Dorsolateral prefrontal cortex (tissue), 122 donors: ENCODE measurements at places on chromosomes 2 and 18. TPM values are rescaled to one million over a fixed set of nuclear protein-coding genes. Genes with fewer than 3 reads are reported as not detected.

Gene MOCOS
- 0.38 TPM for total RNA-seq

Gene CTAGE1
- not detected for total RNA-seq

Gene SMYD1
- 1.3 TPM for total RNA-seq

Gene CHST9
- 1.3 TPM for total RNA-seq

Gene ANKRD30B
- total RNA-seq = 6.0 TPM

Gene CACNB4
- 142 TPM for total RNA-seq

Gene POTEJ
- total RNA-seq = not detected

Gene MATN3
- 1.1 TPM for total RNA-seq

Gene TUBA4B
- 0.41 TPM for total RNA-seq

DNA sequence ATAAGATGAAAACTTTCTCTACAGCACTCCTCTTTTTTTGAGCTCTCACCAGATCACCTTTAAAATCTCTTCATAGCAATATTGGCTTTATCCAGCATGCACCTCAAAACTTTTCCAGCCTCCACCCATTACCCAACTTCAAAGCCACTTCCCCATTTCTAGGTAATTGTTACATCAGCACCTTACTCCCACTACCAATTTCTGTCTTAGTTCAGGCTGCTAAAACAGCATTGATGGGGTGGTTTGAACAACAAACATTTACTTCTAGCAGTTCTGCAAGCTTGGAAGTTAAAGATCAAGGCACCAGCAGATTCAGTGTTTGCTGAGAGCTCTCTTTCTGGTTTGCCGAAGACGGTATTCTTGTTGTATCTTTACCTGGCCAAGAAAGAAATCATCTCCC lies 114.0 kb upstream of the SLC39A10 start:
- DNase-seq = no peak

- DNase-seq = no peak
Measured at GRCh38 chr2:106886916-106887758, 1.2 kb upstream of the ST6GAL2 start.

DNA sequence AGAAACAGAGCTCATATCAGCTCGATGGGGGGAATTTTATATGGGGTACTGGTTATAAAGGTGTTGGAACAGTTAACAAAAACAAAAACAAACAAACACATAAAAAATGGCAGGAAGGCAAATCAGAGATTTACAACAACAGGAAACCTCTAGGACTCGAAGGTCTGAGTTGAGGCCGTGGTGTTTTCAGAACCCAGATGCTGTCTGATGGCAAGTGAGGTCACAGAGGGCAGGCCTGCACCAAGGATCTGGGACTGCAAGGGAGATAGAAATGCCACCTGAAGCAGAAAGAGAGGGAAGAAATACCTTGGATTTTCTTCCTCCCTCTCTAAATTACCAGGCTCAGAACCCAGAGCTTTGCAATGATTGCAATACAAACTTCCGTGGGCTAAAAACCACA lies 429.5 kb downstream of the ZNF521 start:
- no peak for DNase-seq

- DNase-seq = no peak
Measured at GRCh38 chr2:88709181-88709631, 17.7 kb downstream of the RPIA start.

- DNase-seq = no peak
Measured at GRCh38 chr2:216086207-216086893, 4.6 kb downstream of the TMEM169 start.

- no peak for DNase-seq
Measured at GRCh38 chr18:71837547-71837946, 706.6 kb downstream of the CBLN2 start.

DNA sequence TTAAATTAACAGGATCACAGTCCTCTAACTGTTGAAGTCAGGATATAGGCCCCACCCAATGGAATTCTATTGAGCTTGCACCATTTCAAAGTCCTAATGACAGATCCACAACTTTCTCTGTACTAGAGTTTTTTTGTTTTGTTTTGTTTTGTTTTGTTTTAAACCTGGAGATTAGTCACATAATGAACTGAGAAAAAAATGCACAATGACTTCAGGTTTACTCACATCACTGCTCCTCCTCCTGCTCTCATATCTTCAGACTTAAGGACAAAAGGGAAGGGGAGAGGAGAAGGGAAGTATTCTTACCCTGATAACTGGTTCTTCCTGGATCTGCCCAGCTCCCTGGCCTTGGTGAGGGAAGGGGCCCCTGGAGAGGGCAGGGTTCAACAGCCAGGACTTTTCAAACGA lies 208.2 kb upstream of the EPHA4 start:
- no peak for DNase-seq

DNA sequence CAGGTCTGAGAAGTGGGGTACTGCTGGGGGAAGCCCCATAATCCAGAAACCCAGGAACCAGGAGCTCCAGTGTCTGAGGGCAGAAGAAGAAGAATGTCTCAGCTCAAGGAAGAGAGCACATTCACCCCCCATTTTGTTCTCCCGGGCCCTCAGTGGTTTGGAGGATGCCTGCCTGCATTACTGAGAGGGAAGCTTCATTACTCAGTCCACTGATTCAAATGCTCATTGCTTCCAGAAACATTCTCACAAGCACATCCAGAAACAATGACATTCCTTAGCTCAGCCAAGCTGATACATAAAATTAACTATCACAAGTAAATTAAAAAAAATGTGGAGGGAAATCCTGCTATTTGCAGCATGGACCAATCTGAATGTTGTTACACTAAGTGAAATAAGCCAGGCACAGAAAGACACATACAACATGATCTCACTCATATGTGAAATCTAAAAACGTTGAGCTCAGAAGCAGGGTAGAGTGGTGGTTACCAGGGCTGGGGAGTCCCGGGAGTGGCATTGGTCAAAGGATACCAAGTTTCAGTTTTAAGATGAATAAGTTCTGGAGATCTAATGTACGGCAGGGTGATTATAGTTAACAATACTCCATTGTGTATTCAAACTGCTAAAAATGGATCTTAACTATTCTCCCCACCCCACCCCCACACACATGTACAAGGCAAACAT lies 459.3 kb downstream of the GALR1 start:
- no peak for DNase-seq

DNA sequence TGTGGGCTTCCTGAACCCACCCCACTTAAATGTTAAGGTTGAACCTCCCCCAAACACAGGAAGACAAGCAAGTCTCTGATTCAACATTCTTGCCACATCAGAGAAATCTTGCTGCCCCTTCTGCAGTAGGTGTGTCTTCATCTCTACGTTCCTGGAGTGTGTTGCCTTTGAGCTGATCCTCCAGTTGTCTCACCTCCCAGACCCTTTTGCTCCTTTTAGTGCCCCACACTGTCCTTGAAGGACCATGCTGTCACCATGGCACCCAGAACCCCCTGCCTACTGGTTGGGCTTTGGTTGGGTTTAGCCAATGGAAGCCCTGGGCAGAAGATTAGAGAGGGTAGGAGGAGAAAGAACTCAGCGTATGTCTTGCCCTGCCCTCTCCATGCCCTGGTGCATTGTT lies 10.7 kb downstream of the CAB39 start:
- DNase-seq = no peak

DNA sequence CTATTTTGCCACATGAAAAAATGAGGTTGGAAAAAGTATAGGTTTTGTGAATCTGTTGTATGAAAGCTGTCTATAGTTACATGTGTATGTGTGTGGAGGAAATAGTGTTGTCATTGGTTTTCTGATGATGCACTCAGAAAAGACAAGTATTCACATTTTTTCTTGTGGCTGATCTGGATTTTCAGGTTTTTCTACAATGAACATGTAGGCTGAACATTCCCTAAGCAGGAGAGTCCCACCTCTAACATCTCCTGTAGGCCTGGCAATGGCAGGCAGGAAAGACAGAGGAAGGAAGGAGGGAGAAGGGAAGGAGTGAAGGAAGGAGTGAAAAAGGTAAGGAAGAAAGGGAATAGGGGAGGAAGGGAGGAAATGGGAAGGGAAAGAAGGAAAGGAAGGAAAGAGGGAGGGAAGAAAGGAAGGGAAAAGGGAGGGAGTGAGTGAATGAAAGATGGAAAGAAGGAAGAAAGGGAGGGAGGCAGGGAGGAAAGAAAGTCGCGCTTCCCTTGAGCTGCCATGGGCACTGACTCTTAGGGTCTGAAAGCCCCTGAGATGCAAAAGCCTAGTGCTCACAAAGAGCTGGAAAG lies 495 bp upstream of the IL36RN start:
- DNase-seq = no peak

- no peak for DNase-seq
Measured at GRCh38 chr2:237972211-237972610, 5.4 kb downstream of the UBE2F start.

DNA sequence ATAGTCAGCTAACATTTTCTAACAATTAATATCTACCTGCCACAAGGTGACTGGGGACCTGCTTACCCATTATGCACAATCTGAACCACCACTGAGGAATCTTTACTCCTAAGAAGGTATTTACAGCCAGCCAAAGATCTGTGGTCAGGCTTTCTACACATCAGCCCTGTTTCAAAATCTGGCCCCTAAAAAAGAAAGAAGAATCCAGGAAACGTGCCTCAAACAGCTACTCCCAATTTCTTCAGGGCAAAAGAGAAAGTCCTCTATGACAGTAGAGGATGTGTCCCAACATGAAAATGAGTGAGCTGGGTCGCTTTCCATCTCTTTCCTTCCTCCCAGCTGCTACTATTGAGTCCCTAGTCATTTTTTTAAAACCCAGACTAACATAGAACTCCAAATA lies 79.5 kb downstream of the EPB41L3 start:
- no peak for DNase-seq

DNA sequence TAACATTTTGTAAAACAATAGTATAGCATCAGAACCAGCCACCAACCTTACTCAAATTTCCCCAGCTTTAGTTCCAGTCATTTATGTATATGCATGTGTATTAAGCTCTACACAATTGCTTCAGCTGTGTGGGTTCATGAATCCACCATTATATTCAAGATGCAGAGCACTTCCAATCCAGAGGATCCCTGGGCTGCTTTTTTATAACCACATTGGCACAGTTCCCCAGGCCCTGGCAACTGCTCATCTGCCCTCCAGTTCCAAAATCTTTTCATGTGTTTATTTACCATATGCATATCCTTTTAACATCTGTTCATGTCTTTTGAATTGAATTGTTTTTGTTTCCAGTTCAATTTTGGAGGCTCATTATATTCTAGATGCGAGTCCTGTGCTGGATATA lies 482.9 kb upstream of the HS6ST1 start:
- no peak for DNase-seq

DNA sequence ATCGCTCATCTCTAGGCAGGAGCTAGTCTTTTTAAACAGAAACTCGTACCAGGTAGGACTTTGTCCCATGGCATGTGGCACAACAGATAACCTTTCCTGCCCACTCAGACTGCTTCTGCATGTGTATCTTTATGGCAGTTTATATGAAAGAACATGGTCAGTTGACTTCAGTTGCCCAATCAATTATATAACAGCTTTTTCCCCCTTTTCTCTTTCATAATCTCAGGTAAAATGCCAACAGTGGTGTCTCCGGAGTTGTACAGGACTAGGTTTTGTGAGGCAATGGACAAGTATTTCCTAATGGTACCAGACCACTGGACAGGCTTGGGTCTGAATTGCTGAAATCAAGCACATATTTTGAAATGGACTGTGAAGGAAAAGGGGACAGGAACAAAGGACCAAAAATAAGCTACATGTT lies 51.6 kb upstream of the PTH2R start:
- DNase-seq = no peak

- no peak for DNase-seq
Measured at GRCh38 chr2:240911641-240912265, 5.6 kb downstream of the CROCC2 start.
